ENCODE measurements at places on chromosomes 16 and 17.

DNA sequence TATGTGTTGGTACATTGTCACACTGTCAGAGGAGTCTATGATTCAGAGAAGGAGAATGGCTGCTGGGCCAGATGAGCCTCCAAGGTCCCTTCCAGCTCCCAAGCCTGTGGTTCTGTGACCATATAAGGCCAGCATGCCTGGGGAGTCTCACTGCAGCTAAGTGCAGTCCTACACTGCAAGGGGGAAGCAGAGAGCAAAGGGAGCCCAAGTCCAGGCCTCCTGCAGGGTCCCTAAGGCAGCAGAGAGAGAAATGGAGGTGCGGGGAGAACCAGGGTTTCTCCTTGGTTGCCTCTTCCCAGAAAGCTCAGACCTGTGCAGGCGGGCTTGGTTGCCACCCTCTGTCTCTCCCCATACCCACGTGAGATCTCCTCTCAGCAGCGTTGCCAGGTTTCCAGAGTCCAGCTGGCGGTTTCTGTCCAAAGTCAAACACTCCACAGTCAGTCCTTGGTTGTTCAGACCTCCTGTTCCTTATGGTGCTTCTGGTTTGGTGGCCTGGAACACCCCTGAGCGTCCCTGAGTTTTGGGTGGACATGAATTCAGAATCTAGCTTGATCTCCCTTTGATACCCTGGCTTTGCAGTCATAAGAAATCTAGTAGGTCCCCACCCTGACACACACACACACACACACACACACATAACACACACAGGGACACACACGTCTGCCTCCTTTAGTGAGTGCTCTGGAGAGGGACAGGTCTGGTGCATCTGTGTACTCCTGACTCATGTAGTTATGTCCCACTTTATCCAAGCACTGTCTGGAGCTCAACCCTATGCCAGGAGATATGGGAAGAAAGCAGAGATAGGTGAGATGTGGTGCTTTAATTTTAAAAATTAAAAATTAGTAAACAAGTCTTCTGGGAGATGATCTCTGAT lies 78.8 kb downstream of the GNAO1 start:
- DNase-seq, result no peak

DNA sequence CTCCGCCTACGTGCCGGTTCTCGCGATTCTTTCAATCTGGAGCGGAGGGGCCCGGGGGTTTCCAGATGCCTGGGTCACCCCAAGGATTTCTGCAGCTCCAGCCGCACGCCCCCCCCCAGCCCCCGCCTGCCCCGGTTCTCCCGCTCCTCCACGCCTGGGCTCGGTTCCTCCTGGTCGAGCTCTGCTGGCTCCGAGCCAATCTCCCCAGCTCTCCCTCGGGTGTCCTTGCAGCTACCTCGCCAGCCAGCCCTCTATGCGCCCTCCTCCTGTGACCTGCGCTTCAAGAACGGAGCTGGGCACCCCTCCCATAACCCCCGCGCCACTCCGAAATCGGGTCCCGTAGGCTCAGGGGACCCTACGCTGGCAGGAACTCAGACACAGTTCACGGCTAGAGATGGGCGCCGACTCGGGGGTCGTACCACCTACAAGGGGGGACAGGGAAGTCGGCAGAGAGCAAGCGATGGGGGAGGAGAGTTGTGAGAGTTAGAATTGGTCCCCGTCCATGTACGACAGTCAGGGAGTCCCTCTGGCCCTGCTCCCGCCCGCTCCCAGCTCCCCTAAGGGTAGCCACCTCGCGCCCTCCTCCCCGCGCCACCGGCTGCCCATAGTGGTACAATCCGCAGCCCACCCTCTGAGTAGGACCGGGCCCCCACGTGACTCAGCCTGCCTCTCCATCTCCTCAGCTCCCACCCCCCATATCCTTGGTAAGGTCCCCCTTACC lies 961 bp downstream of the FGF11 start:
- DNase-seq, result no peak

GRCh38 chr17:67452681-67453554 lies 75.8 kb downstream of the PITPNC1 start:
- no peak for DNase-seq

DNA sequence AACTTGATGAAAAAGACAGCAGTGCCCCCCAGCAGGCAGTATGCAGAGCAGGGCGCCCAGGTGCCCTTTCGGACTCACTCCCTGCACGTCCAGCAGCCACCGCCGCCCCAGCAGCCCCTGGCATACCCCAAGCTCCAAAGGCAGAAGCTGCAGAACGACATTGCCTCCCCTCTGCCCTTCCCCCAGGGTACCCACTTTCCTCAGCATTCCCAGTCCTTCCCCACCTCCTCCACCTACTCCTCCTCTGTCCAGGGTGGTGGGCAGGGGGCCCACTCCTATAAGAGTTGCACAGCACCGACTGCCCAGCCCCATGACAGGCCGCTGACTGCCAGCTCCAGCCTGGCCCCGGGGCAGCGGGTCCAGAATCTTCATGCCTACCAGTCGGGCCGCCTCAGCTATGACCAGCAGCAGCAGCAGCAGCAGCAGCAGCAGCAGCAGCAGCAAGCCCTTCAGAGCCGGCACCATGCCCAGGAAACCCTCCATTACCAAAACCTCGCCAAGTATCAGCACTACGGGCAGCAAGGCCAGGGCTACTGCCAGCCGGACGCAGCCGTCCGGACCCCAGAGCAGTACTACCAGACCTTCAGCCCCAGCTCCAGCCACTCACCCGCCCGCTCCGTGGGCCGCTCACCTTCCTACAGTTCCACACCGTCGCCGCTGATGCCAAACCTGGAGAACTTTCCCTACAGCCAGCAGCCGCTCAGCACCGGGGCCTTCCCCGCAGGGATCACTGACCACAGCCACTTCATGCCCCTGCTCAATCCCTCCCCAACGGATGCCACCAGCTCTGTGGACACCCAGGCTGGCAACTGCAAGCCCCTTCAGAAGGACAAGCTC lies 43.2 kb downstream of the SREBF1 start:
- DNase-seq, result no peak

DNA sequence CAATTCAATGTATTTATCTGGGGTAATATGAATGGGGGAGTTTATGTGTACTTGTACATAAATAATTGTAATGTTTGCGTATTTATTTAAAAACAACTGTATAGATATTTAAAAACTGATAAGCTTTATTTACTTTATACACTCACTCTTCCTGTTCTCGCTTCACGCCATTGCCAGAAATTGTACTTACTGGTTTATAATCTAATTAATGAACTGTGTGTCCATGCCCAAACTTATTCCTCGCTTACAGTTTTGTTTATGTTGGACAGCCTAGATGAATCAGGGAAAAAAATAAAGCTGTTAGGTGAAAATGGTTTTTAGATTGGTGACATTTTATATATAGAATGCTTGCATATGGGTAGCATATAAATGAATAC lies 30.8 kb downstream of the AATF start:
- no peak for DNase-seq

GRCh38 chr16:2013527-2013926 lies 3.9 kb upstream of the ZNF598 start:
- no peak for DNase-seq

DNA sequence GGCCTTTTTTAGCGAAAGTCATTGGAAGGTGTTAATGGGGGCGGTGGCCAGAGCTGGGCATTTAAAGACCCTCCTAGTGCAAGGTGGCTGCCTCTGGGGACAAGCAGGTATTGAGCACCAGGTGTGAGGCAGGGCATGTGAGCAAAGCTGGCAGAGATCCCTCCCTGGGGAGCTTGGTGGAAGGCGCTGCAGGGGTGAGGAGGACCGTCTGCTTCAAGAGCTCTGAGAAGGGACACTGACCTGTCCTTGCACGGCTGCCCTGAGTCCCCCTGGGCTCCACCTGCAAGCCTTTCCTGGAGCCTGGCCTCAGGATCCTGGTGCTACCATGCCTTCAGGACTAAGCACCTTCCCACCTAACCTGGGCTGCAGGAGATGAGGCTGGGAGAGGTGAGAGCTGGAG lies 127.0 kb upstream of the CIBAR2 start:
- no peak for DNase-seq

DNA sequence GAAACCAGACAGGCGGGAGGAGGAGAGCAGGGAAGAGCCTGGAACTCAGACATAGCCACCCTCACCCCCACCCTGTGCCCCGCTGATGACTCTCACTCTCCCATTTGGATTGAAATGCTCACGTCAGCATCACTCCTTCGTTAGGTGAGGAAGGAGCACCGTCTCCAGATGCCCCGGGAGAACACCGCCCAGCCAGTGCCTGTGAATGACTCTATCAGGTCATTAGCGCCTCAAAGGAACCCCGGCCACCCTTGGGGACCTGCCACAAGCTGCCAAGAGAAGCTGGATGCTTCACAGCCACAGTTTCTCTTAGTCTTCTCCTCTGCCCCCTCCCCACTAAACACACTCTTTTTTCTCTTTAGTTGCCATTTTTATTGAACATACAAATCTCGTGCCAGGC lies 66.0 kb downstream of the CACNG3 start:
- DNase-seq, result no peak

DNA sequence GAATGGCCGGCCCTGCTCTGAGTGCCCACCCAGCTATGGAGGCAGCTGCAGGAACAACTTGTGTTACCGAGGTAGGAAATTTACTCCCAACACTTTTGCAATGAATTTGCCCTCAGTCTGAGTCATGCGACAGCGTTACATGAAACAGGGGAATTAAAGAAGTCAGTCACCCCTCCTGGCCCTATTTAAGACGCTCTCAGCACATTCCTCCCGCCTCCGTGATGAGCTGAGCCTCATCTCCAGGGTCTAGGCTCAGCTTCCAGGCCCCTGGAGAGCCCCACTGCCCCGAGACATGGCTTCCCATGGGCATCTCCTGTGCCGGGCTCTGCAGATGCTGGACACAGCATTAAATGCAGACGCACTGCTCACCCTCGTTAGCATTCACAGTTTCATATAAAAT lies 35.0 kb downstream of the CRISPLD2 start:
- no peak for DNase-seq

DNA sequence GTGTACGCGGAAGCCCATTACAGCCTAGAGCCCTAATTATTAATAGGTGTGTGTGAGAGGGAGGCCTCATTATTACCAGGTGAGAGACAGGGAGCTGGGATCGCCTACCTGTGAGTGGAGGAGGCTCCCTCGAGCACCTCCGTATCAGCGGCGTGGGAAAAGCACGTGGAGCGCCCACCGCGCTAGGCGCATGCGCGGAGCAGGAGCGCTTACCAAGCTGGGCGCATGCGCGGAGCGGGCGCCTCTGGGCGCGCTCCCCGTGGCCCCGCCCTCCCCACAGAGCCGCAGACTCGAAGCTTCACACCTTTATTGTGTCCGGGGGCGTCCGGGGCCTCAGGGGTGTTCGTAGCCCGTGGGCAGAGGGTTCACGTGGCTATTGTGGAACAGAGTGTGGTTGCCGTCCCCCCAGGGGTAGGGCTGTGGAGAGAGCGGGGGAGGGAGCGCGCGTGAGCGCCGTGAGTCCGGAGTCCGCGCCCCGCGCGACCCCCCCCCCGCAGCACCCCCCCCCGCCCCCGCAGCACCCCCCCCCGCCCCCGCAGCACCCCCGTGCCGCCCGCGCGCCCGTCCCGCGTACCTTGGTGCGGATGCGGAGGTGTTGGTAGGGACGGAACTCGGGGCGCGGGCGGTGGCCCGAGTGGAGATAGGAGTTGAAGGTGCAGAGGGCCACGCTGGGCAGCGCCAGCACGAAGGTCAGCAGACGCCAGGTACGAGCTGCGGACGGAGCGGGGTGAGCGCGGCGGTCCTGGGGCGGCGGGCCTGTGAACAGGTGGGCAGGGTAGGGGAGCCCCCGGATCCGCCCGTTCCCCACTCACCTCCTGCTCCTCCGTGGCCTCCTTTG lies 500 bp downstream of the COX6A2 start:
- DNase-seq, result peak; percentile 35

DNA sequence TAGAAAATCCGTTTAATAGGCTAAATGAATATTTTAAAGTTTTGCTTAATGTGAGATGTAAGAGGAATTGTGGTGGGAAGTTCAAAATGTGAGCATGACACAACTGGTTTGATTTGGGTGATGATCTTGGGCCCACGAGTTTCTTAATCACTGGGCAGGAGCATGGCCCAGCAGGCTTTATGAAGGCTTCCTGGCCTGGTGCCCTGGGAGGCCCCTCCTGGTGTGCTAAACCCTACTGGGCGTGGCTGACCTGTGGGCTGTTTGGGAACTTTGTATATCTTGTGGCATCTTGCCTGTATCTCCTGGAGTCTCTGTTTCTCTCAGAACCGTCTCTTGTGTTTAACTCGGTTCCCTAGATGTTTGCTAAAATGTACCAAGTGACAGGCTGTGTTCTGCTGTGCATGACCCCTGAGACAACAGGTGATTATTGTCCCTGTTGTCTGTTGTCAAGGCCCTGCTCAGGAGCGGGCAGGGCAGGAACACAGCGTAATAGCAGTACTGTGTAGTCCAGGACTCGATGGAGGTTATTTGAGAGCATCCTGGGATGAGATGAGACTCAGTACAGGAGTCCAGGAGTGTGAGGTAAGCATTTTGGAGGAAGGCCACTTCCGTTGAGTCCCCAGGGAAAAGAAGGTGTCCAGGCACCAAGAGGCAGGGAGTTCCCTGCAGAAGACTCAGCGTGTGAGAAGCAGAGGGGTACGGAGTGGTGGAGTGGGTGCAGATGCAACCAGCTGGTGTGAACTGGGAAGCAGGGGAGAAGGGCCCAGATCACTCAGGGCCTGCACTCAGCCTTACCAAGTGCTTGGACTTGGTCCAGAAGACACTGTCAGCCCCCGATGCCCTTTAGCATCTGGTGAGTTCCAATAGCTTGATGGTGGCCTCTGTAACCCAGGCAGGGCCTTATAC lies 48.5 kb downstream of the B9D1 start:
- DNase-seq, result no peak

DNA sequence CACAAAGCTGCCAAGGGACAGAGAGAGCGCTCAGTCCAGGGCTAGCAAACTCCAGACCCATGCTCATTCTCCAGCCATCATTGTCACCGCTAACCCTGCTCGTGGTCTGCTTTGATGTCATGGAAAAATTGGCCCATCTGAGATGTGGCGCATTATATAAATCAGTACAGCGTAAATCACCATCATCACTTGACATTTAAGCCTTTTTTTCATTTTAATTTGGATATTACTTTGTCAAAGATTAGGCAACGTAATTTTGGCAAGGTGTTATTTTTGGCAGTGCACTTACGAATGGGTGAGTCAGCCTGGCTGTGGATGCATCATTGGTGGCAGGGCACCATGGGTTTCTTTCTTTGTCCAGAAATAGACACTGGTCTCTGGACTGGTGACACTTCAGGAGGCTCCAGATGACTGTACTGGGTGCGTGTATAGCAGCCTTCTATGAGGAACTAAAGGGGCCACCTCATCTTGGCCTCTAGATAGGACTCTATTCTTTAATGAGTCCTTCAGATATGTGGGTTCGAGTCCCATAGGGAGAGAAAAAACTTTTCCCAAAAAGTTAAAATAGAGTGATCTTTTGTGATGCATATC lies 166.3 kb downstream of the MSI2 start:
- DNase-seq, result no peak

GRCh38 chr17:14575471-14575953 lies 274.6 kb downstream of the HS3ST3B1 start:
- DNase-seq, result no peak

GRCh38 chr17:48451489-48451888 lies 21.5 kb upstream of the SKAP1 start:
- DNase-seq, result no peak

DNA sequence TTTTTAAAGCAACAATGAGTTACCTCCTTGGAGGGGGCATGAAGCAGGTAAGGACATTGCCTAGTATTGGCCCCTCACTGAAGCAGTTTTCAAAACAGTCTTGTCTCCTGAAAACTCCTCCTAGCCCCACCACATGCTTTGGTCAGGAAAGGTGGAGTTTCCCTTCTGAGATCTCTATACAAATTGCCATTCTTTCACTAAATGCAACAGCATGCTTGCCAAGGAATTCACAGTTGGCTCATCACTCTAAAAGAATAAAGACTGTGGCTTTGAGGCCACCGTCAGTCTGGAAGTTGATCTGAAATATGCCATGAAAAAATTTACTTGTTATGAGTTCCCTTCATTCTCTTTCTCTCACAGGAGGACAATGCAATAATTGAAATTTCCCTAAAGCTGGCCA lies 4.2 kb downstream of the TTC19 start:
- no peak for DNase-seq
